Upper lobe of left lung (tissue), 6 donors: ENCODE measurements at places on chromosomes 1 and 21. TPM values are rescaled to one million over a fixed set of nuclear protein-coding genes. Genes with fewer than 3 reads are reported as not detected.
A peak's percentile ranks its signal among the peaks of the same experiment; 100 is the strongest.

GRCh38 chr1:1911350-1912041 is 3.6 kb upstream of the CALML6 start:
- H3K27ac ChIP-seq: no peak overlapping the region
- H3K4me1 ChIP-seq: peaks cover 12% of the 10 kb centered on the region
- no peak for DNase-seq
- H3K36me3 ChIP-seq: no peaks in the 10 kb centered on the region

- no peak overlapping the region for H3K4me3 ChIP-seq
- H3K36me3 ChIP-seq: no peaks in the 10 kb centered on the region
- peaks cover 2% of the 10 kb centered on the region for H3K4me1 ChIP-seq
- no peak for DNase-seq
- H3K27ac ChIP-seq: no peak overlapping the region
Observed at GRCh38 chr1:77589231-77589630, 93.2 kb downstream of the ZZZ3 start.

- no peak for DNase-seq
- no peaks in the 10 kb centered on the region for H3K36me3 ChIP-seq
- H3K27me3 ChIP-seq: no peaks in the 10 kb centered on the region
- no peak overlapping the region for H3K4me3 ChIP-seq
- no peaks in the 10 kb centered on the region for H3K4me1 ChIP-seq
- no peak overlapping the region for H3K27ac ChIP-seq
Observed at GRCh38 chr1:92016720-92017316, 13.0 kb upstream of the EPHX4 start.

DNA sequence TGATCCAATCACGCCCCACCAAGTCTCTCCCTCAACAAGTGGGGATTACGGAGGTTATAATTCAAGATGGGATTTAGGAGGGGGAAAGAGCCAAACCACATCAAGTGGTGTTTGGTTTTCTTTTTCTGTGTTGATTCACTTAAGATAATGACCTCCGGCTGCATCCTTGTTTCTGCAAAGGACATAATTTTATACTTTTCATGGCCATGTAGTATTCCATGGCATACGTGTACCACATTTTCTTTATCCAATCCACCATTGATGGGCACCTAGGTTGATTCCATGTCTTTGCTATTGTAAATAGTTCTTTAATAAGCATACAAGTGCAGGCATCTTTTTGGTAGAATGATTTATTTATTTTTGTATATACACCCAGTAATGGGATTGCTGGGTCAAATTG is 162.5 kb upstream of the JUN start:
- H3K4me1 ChIP-seq: no peaks in the 10 kb centered on the region
- H3K4me3 ChIP-seq: no peak overlapping the region
- H3K27me3 ChIP-seq: no peaks in the 10 kb centered on the region

- peak overlapping the region; percentile 99 for H3K27ac ChIP-seq
- peaks cover 22% of the 10 kb centered on the region for H3K4me1 ChIP-seq
- peak overlapping the region; percentile 82 for H3K4me3 ChIP-seq
- DNase-seq: peak; percentile 87
Observed at GRCh38 chr1:87329051-87329525, 408 bp downstream of the LMO4 start.

DNA sequence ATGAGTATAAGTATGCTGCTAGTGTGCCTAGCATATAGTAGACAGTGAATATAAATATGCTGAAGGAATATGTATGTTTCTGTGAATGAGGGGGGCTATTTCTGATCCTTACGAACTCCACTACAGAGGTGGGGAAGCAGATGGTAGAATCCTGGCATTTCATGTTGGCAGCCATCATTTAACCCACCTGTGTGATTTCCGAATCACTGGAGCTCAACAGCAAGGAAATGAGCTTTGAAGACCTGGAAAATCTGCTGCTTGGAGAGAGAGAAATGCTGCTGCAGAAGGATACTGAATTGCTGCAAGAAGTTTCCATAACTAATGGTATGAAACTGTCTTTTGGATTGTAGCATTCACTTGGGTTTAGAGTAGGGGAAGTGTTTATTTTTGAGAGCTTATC is 83.5 kb downstream of the RABGAP1L start:
- no peak overlapping the region for H3K27ac ChIP-seq
- no peaks in the 10 kb centered on the region for H3K4me1 ChIP-seq
- no peak overlapping the region for H3K4me3 ChIP-seq

ZBTB8A gene
- total RNA-seq: 6.1 TPM

OR10T2 gene
- total RNA-seq: not detected

UBXN10 gene
- total RNA-seq: 7.1 TPM
